ENCODE measurements at places on chromosomes 3 and 15.

- no peak for DNase-seq
Observed at GRCh38 chr15:52514482-52514881, 14.2 kb downstream of the MYO5A start.

- no peak for DNase-seq
Observed at GRCh38 chr3:114272271-114272670, 21.6 kb upstream of the TIGIT start.

DNA sequence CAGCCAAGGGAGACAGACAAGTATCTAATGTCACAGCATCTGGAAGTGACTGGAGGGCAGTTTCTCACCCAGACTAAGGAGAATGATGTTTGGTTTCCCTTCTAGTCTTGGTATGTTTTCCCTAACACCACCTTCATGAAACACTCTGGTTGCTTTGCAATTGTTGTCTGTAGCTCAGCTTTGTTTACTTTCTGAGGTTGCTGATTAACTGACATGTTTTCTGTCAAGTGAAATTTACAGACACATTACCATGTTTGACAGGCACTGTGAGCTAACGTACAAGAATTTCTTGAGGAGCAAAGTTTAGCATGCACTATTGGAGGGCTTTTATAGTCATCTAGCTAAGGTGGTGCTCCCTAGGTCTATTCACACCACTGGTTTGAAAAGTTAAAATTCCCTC, 131.6 kb upstream of the NECTIN3 start:
- no peak for DNase-seq

DNA sequence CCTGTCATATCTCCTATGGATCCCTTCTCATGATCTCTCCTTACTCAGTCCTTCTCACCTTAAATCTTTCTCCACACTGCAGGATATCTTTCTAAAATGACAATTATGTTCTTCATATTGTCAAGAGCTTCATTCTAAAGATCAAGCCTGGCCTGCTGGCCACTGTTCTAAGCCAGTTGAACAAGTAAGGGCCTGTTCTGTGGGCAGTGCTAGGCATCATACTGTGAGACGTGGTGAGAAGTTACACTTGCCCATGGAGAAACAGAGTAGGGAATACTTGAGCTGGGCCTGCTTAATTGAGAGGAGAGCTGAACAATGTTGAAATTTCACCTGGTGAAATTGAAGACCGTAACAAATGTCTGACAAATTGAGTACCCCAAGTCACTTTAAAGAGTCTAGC, 184.1 kb upstream of the RASGRP1 start:
- no peak for DNase-seq

GRCh38 chr3:32195995-32196540, 42.4 kb upstream of the CMTM8 start:
- DNase-seq: no peak

DNA sequence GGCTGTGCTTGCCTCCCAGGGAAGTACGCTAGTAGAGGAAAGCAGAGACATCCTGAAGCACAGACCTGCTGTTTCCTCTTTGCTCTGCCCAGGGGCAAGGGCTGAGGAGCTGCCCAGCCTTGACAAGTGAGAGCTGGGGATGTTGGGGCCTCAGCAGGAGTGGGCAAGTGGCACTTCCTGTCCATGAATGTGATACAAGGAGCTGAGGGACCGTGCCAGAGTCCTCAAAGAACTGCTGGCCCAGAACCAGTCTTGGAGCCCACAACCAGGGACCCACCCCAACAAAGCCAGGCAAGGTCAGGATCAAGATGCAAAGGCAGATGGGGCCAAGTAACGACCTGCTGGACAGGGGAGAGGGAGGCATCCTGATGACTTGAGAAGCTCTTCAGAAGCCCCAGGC, 70.3 kb downstream of the TRIM42 start:
- DNase-seq: no peak

Data from RWPE1 (cell line).